Retina (tissue), 1 donor: ENCODE measurements at places on chromosomes 2 and 18.

DNA sequence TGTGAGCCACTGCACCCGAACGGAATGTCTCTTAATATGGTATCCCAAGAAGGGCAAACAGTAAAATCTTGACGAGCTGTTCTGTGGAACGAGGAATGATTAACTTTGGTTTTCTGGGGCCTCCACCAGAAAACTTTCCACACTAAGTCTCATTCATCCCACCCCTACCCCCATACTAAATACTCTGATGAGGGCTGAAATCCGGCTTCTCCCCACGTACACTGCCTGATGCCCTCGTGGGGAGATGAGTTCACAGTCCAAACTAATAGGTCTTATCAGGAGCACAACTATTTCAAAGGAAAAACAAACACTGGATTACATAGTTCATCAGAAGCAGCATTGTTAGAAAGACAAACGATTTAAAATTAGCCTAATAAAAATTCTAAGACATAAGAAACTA, 49.2 kb upstream of the TCF4 start:
- no peak for DNase-seq

DNA sequence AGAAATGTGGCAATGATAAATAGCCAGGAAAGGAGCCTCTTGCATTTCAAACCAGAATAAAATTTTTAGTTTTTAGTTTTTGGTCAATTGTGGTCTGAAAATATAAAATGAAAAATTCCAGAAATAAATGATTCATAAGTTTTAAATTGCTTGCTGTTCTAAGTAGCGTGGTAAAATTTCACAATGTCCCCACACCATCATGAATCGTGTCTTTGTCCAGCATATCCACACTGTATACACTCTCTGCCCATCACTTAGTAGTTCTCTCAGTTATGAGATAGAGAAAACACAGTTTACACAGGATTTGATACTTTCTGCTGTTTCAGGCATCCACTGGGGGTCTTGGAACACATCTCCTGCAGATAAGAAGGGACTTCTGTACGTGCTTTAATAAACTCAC, 783.9 kb downstream of the TSN start:
- DNase-seq: no peak

DNA sequence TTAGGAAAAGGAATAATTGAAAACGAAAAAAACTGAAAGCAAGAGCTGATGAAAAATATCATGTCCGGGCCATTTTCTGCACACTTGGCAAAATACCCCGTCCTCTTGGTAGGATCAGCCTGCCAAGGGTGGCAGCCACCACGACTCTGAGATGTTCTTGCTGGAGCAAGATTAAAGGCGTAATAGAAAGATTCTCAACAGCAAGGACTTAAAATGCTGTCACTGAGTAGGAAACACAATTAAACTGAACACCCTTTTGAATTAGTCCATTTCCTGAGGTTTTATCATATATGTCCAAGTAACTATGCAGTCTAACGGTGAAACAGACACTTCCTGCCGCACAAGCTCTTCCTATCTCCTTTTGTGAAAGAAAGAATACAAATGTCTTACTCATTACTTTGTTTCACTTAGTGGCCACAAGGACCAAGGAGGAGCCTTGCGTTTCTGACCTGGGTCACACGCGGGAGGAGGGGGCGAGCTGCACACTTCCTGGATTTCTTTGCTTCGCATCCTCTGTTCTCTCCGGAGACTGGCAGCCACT, 222.7 kb downstream of the PIEZO2 start:
- DNase-seq: no peak

GRCh38 chr2:127007652-127008051, 99.3 kb downstream of the BIN1 start:
- no peak for DNase-seq

GRCh38 chr2:142140434-142140845, 9.6 kb upstream of the LRP1B start:
- DNase-seq: no peak

DNA sequence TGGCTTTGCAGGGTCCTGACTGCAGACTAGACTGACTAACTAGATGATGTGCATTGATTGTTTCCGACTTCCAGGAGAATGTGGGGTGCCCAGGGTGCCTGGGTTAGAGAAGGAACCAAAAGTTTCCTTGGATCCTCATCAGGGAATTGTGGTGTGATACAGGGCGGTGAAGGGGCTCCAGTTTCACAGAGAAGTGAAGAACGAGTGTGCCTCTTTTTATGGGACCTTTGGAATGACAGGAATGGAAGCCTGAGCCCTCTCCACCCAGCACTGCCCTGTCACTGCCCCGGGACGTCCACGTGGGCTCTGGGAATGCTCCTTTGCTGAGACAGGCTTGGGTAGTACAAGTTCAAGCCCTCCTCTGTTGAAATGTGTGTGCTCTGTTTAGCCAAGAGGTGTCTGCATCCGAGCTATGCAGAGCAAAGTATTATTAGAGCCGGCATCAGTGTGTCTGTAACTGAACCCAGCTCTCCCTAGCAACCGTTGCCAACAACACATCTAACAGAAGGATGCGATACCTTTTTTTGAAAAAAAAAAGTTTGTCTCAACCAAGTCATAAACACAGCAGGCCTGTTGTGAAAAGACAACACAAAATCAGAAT, 183.6 kb downstream of the SMAD7 start:
- no peak for DNase-seq

GRCh38 chr18:55650363-55650870, 62.4 kb upstream of the TCF4 start:
- no peak for DNase-seq

DNA sequence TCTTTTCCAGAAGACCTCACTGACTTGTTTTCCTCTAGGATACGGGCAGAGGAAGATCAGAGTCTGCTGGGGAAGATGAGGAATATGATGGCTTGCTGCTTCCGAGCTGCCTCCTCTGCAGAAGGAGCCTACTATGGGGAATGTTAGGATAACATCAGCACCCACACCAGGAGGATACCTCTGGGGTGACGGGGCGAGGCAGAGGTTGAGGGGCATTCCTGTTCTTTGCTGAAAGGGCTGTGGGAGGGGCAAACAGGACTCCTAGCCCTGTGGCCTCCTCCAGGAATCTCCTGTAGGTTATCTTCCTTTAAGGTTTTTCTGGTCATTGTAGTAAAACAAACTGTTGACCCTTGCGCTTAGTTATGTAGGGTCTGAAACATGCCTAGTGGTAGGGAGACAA, 102.5 kb downstream of the CRIM1 start:
- no peak for DNase-seq

GRCh38 chr2:173656086-173656485, 301.4 kb downstream of the CDCA7 start:
- no peak for DNase-seq

DNA sequence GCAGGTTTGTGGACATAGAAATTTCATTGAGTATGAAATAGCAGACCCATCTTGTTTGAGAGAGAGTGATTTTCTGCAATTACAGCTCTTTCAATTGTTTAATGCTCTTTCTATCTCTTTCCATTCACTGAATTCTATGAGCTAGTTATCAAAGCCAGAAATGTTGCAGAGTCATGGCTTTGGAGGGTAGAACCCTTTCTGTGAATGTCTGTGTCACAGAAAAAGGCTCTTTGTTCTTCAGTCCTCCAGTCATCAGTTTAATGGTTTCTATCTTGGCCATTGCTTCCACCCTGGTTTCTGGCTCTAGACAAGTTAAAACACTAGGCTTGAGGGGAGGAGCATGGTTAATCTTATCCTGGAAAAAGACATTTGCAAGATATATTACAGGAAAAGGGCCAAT, 655.0 kb downstream of the STK39 start:
- no peak for DNase-seq

DNA sequence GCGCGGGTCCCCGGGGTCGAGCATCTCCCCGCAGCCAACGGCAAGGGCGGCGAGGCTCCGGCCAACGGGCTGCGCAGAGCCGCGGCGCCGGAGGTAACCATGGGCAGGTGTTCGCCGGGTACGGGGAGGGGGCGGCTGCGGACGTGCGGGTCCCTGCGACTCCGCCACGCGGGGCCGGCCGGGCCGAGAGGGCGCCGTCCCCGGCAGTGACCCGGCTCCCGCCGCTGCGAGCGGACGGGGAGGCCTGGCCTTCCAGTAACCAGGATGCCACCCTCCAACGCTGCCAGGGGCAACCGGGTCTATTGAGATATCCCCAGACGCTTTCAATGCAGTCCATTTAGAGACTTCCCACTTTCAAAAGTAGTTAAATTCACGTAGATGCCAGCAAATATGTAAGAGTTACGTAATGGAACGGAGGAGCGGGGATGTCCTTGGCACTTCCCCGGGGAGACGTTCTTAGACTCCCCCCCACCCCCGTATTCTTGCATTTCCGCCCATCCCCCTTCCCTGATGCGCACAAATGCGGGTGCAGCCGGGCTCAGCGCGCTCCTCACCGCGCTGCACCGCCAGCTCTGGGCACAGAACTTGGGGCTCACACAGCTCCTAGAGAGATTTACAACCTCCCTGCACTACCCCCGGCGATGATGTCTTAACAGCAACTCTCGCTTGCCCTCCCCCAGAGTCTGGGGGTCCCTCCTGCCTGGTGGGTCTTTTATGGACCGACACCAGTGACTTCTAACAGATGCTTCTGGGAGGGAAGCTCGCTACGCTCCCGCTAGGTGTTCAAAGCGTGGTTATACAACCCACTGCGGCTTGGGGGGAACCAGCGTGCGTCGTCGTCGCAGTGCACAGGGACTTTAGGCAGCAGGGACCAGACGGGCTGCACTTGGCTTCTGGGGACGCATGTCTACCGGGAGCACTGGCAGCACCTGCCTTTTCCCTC, 657 bp downstream of the SGPP2 start:
- DNase-seq: peak; percentile 65

- no peak for DNase-seq
Measured at GRCh38 chr2:70212298-70212932, 21.6 kb upstream of the C2orf42 start.

GRCh38 chr18:58051765-58052460, 7.9 kb downstream of the NEDD4L start:
- DNase-seq: no peak

GRCh38 chr2:36562240-36562639, 35.7 kb downstream of the FEZ2 start:
- DNase-seq: no peak

DNA sequence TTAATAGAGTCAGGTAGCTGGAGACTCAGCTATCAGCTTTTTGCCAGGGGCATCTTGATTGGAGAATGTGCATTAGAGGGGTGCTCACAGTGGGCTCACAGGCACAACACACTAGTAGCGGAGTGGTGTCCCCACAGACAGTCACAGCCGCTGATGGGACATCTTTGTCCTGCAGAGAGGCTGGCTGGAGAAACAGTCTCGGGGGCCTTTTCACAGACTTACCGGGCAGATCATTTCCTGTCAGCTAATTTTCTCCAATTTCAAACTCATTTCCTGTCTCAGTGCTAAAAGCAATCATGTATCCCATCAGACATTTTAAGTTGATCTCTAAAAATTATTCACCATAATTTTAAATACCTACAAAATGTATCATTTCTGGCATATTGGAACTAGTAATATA, 562.6 kb downstream of the DCDC2C start:
- no peak for DNase-seq
